Fibroblast of skin of right quadriceps (primary cell): ENCODE measurements at places on chromosomes 12 and 14.

DNA sequence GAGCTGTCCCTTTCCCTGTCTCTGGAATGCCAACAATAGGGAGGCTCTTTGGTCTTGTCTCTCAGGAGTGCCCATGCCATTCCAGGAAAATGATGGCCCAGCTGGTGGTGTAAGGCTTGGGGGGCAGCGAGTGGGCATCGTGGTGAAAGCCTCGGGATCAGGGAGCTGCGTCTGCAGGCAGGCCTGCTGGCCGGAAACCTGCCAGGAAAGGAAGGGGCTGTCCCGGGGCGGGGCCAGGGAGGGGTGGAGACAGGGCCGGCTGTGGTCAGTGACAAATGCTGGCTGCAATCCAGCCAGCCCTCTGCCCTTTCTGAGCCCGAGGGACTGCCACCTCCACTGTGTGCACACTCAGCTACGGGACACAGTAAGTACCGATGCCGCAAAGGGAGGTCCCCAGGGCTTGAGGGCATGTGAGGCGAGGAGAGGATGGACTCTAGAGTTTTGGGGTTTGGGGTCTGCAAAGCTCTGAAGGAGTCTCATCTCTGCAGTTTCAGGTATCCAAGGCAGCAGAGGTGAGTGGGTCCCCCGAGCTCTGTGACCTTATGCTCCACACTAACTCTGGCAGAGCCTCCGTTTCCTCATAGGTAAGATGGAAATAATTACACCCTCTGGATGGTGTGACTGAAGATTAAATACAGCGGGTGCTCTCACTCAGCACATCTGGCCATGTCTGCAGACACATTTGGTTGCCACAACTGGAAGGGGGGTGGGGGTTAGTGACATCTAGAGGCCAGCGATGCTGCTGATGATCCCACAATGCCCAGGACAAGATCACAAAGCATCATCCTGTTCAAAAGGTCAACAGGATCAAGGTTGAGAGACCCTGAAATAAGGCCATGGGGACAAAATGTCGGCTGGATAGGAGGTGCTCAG lies at the start of gene SERPINA5:
SERPINA5 (plus strand) TSS at position 300 of the 873 bp plus-strand sequence. CDS start 5,937 bp downstream, outside the sequence.
- DNase-seq: no peak

- no peak for DNase-seq
Observed at GRCh38 chr12:132494294-132495164, 4.6 kb downstream of the FBRSL1 start.

DNA sequence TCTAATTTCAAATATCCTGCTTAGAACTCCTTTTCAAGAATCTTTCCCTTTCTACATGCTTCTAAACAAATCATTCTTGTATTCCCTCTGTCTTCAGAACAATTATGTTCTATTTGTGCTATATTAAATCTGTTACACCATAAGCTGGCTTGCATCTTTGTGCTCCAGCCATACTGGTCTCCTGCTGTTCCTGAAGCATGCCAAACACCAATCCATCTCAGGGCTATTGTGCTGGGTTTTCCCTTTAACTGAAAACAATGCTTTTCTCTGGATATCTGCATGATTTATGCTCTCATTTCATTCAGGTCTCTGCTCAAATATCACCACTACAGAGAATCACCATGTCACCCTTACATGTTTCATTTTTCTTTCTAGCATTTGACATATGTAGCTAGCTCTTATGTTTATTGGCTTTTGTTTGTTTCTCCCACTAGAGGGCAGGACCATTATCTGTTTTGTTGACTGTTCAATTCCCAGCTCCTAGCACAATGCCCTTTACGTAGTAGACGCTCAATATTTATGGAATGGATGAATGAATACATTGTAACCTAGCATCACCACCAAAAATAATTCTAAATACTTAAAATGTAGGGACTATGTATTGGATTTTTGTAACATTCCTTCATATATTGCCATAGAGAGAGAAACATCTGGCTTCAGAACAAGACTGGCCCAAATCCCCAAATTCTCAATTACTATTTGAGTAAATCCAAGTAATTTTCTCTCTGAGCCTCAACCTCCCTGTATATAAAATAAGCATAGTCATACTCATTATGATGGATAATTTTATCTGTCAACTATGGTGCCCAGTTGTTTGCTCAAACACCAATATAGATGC lies 302.0 kb upstream of the SYT1 start:
- DNase-seq: no peak

DNA sequence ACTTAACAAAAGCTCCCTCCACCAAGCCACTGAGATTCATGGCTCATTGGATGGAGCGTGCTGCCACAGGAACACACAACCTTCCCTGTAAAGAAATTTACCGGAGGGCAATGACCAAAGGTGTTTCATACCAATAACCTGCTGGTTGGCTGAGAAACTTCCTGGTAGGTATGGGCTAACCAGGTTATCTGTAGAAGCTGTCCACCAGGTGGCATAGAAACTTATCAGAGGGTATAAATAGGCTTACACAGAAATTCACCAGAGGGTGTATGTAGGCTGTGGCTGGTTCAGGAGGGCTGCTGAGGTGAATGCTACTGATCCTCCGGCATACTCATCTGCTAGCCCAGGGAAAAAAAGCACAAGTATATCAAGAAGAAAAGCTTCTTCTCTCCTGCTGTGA lies 27.1 kb upstream of the MTERF2 start:
- DNase-seq: no peak

DNA sequence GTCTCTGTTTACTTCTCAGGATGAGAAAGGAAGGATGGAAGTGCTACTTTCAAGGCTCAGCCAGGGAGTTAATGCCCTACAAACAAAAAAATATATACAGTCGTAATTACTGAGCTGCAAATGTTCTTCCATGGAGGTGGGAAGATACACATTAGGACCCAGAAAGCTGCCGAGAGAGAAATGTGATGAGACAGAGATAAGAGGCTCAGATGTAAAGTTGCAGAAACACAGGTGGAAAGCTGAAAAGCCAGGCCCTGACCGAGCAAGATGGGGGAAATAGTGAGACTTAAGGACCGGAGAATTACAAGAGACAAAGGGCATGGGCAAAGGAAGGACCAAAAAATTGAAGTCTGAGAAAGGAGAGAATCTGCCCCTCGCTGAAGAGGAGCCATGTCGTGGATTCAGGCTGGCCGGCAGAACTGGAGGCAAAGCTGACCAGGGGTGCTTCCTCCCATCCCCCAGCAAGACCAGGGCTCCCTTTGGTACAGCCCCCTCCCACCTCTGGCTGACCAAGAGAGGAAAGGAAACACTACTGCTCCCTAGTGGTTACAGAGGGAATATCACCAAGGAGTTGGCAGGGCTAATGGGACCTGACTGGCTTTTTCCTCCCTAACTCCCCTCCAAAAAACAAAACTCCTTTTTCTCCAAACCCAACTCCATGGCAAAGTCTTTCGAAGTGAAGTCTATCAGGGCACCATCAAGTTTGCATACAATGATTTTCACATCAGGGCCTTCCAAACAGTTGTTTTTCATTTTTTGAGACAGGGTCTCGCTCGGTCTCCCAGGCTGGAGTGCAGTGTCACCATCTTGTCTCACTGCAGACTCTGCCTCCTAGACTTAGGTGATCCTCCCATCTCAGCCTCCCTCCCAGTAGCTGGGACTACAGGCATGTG lies 12.1 kb downstream of the ZFHX2 start:
- DNase-seq: peak; percentile 33

- no peak for DNase-seq
Observed at GRCh38 chr12:57511588-57512325, 8.6 kb downstream of the DDIT3 start.

DNA sequence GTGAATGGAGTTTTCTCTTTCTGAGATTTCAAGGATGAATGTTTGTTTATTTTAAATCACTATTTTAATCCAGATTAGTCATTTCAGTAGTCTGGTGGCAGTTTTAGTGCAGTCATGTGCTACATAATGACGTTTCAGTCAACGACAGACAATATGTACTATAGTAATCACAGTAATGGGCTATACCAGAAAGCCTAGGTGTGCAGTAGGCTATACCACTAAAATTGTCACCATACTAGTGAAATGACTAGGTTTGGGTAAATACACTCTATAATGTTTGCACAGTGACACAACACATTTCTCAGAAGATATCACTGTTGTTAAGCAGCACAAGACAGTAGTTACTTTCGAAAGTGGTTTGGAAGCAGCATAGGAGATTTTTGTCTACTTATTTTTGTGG lies 203.1 kb downstream of the ETNK1 start:
- no peak for DNase-seq

- no peak for DNase-seq
Observed at GRCh38 chr14:104758981-104759969, 6.3 kb downstream of the SIVA1 start.

- DNase-seq: no peak
Observed at GRCh38 chr12:96064271-96064670, 28.9 kb upstream of the LTA4H start.

DNA sequence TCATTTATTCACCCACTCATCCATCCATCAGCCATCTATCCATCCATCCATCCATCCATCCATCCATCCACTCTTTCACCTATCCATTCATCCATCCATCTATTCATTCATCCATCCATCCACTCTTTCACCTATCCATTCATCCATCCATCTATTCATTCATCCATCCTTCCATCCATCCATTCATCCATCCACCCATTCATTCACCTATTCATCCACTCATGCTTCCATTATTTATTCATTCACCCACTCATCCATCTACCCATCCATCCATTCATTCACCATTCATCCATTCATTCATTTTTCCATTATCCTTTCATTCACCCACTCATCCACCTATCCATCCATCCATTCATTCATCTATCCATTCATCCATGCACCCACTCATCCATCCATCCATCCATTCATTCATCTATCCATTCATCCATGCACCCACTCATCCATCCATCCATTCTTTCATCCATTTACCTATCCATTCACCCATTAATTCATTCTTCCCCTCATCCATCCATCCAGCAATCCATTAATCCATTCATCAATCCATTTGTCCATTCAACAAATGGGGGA lies 360.9 kb downstream of the ADGRD1 start:
- DNase-seq: no peak

DNA sequence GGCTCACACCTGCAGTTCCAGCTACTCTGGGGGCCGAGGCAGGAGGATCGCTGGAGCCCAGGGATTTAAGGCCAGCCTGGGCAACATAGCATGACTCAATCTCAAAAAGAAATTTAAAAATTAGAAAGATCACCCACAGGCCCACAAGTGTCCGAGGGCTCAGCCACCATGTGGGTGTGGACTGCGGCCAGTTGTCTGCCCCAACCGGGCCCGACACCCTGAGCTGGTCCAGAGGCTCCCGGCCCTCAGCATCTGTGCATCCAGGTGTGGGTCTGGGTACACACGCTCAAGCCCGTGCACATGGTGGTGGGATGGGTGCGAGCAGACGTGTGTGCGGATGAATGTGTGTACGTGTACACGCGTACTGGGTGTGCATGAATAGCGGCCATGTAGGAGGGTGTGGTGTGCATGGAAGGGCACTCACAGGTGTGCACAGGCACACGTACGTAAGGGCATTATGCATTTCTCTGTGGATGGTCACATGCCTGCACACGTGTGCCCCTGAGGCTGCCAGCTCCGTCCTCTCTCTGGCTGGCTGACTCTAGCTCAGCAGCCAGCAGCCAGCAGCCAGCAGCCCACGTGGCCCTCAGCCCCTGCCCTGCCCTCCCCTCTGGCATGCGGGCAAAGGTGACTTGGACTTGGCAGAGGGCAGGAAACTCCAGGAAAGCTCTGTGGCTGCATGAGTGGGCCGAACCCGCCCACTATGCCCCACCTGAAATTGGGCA lies 23.3 kb upstream of the NUDT14 start:
- DNase-seq: no peak

DNA sequence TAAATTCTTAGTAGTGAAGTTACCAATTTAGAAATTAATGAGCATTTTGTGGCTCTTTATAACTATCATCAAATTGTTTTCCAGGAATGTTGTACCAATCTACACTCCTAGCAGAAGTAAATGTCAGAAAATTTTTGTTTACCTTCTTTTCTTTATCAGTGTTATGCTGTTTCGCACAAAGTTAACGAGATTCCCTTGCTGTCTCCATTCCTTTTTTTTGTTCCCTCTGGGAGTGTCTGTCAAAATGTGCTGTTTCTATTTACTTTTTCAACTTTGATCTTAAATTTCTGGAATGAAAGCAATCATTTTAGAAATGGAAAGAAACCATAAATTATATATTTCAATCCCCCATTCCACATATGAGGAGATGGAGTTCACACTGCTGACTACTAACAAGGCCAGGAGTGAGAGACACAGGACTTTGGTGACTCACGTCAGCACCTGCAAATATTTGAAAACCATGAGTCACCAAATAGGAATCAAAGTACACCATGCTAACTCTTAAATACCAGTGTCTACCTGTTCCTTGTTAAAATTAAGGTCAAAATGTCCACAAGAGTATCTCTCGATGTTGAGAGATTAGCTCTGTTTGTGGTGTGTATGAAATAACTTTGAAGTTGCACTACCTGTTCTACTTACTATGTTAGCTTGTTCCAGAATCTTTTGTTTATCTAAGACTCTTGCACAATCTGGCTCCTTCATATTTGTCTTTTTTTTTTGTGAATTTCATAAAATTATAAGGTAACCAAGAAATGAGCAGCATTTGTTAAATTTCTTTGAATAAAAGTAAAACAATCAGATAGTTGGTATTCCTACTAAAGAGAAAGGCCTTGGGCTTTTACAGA lies 106.0 kb downstream of the RMST start:
- no peak for DNase-seq

DNA sequence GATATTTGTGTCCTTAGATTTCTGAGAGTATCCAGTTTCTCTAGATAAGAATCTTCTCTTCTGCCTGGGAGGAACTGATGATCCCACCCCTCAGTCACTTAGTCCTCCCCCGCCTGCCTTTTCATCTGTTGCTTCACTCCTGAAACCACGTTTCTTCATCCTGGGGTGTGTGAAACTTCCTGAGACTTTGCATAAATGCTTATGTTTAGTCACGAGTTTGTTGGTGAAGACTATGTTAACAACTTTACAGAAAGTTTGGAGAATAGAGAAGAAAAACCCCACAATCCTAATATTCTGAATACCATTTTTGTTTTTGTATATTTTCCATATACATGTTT lies 33.2 kb downstream of the MARK3 start:
- DNase-seq: peak; percentile 86

GRCh38 chr12:47387994-47388393 lies 308.2 kb upstream of the AMIGO2 start:
- DNase-seq: no peak

DNA sequence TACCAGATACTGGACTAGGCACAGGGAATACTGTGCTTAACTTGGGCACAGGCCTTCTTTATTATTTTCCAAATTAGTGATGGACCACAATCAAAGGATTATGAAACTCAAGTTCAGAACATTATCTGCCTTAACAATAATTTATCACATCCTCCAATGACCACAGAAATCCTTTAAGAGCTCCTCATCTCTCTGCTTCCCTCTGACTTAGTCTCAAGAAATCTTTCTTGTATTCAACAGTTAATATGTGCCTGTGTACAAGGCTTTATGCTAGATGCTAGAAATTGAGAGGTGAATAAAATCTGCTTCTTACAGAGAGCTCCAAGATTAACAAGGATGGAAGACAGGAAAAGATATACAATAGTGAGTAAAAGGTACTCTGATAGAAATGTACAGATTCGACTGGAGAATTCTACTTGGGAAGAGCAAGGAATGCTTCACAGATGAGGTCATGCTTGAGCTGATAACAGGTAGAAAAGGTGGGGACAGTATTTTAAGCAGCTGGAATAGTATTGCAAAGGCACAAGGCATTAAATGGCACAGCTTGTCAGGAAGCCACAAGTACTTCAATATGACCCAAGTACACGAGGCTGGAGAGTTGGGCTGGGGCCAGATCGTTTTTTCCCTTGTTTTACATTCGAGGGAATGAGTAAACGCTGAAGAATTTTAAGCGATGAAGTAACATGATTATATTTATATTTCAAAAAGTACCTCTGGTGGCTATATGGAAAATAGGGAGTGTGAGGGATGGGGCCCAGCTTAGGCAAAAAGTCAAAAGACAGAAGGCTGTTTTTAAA lies 55.1 kb upstream of the ARID2 start:
- peak; percentile 80 for DNase-seq

- DNase-seq: peak; percentile 51
Observed at GRCh38 chr14:24013654-24014514, 25.2 kb downstream of the DHRS4L2 start.
